ENCODE measurements at places on chromosomes 4 and X. TPM values are rescaled to one million over a fixed set of nuclear protein-coding genes. Genes with fewer than 3 reads are reported as not detected.

Gene IL2
- total RNA-seq, result not detected

Gene ARX
- not detected for total RNA-seq

Gene CD38
- not detected for total RNA-seq

DNA sequence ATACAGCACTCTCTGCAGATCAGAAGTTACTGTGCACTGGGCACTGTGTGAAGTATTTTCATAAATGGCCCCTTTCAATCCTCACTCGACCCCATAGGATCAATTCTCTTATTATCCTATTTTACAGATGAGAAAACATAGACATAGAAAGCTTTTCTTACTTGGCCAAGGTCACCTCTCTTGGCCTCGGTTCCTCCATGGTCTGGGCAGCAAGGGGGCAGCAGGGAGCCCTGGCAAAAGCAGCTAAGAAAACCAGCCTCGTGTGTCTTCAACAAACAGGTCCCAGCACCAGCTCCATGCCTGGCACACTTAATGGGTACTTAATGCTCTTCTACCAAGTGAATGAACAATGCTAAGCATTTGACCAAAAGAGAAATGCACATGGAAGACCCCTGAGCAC is 34.4 kb downstream of the BST1 start:
- no peak overlapping the region for H3K4me3 ChIP-seq

GRCh38 chr4:62285026-62285425 is 1084.9 kb downstream of the ADGRL3 start:
- no peaks in the 10 kb centered on the region for H3K36me3 ChIP-seq
- no peaks in the 10 kb centered on the region for H3K4me1 ChIP-seq
- no peaks in the 10 kb centered on the region for H3K27me3 ChIP-seq

DNA sequence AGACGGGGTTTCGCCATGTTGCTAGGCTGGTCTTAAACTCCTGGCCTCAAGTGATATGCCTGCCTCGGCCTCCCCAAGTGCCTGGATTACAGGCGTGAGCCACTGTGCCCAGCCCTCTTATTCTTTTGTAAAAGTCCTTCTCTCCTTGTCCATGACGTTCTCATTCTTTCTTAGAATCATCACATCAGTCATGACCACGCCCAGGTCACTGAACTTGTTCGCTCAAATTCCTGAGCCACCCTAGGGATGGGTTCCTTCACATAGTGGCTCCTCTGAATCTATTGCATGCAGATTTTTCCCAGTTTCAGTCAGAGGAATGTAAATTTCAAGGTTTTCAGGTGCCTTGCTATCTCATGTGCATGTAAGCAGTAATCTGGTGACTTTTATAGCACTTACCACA is 15.7 kb downstream of the JADE1 start:
- peaks cover 69% of the 10 kb centered on the region for H3K4me1 ChIP-seq
- no peak overlapping the region for H3K4me3 ChIP-seq
- DNase-seq, result no peak
- peaks cover 2% of the 10 kb centered on the region for H3K36me3 ChIP-seq
- no peaks in the 10 kb centered on the region for H3K27me3 ChIP-seq

DNA sequence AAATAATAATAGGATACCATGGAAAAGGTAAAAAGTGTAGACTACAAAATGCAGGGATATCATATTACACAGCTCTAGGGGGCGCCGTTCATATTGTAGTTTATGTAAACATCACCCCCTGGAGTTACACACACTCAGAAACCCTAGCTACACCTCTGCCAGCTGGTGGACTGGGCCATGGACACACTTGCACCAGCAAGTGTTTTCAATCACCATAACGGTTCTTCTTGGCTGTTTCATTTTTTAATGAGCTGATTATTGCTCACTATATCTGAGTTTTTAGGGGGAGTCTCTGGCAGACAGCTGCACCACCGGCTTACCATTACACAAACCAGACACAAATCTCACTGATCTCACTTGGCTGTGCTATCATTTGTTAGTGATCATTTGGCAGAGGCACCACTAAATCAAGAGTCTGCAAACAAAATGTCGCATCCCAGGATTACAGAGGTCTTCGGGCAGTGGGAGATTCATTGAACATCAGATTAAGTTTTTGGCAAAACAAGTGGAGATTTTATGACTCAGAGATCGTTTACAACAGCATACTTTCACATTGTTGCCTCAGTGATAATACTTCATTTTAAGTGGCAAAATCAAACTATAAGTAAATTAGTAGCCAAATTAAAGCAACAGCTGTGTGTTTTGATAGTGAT is 185.7 kb downstream of the UNC5C start:
- no peak overlapping the region for H3K4me3 ChIP-seq
- H3K27ac ChIP-seq, result no peak overlapping the region
- DNase-seq, result no peak
- H3K36me3 ChIP-seq, result no peaks in the 10 kb centered on the region
- peaks cover 36% of the 10 kb centered on the region for H3K4me1 ChIP-seq

GRCh38 chr4:6727081-6727942 is 11.3 kb downstream of the BLOC1S4 start:
- peak overlapping the region; percentile 87 for H3K27ac ChIP-seq
- no peaks in the 10 kb centered on the region for H3K27me3 ChIP-seq

DNA sequence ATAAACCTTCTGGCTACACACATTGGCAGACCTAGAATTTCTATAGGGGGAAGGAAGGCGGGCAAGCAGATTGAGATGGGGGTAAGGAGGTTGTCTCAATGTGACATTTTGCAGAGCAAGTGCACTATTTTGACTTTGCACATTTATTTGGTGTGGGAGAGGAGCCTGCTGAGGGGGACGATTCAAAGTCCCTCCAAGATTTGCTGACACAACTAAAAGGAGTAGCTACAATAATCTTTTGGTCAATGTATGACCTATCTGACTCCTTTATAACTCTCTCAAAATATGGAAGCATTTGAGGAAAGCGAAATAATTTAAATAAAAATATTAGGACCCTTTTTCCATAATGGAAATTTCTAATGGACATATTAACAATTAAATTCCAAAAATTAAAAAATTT is 274.9 kb upstream of the PPARGC1A start:
- peaks cover 3% of the 10 kb centered on the region for H3K27me3 ChIP-seq
- no peak for DNase-seq
- H3K4me3 ChIP-seq, result no peak overlapping the region
- no peak overlapping the region for H3K27ac ChIP-seq
- no peaks in the 10 kb centered on the region for H3K36me3 ChIP-seq

- peaks cover 65% of the 10 kb centered on the region for H3K27me3 ChIP-seq
- DNase-seq, result no peak
- H3K4me1 ChIP-seq, result no peaks in the 10 kb centered on the region
- H3K36me3 ChIP-seq, result peaks cover 4% of the 10 kb centered on the region
- peak overlapping the region; percentile 44 for H3K4me3 ChIP-seq
These were observed 21.0 kb upstream of the JAKMIP1 start for GRCh38 chr4:6221301-6221850.

DNA sequence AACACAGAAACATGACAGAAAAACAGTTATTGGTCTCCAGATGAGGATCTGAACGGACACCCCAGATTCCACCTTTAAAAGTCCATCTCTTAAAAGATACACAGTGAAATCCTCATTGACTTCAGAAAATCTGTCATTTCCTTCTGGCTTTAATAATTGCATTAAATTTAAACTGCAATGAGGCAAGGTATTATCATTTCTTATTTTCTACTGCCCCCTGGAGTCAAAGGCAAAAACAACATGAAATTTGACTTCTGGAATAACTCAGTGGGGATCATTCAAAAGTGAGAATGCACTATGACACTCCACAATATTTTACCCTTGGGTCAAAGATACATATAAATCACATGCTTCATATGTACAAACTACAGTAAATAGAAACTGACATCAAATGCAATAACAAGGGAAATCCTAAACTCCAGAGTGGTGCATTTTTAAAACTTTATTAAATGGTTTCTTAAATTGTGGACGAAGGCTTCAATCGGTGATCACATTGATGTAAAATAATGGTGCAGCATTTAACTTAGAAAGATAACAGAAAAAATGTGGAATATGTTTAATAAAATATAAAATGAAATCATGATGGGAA is 56.4 kb upstream of the SPANXN1 start:
- no peak for DNase-seq
- no peaks in the 10 kb centered on the region for H3K4me1 ChIP-seq
- H3K27ac ChIP-seq, result no peak overlapping the region
- H3K4me3 ChIP-seq, result no peak overlapping the region
- H3K36me3 ChIP-seq, result no peaks in the 10 kb centered on the region
